ENCODE measurements at places on chromosomes 6 and 20.

DNA sequence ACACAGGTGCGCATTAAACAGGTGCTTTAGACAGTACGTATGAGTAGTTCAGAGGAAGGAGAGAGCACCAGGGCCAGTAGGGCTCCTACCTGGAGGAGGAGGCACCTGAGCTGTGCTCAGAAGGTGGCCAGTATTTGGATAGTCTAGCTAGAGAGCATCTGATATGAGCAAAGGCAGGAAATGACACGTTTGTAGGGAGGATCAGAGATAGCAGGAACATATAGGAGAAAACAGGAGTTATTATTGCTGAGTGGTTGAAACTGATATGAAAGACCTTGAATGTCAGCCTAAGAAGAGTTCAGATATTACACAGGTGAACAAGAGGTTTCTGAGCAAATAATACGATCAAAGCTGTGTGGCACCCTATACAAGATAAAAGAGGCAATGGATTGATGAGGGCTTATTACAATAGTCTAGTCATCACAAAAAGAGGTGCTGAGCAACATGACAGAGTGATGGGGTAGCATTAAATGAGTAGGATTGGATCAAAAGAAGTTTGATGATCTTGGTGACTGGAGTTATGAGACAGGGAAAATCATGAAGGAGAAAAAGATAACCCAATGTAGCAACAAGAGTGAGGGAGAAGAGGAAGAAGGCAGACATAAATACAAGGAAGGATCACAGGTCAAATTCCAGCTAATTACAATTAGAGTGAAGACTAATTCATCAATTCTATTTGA, 69.8 kb upstream of the HIVEP1 start:
- H3K4me1 ChIP-seq, result no peaks in the 10 kb centered on the region
- no peak overlapping the region for H3K4me3 ChIP-seq
- H3K27me3 ChIP-seq, result no peaks in the 10 kb centered on the region

- H3K4me1 ChIP-seq, result peaks cover 9% of the 10 kb centered on the region
- no peak overlapping the region for H3K4me3 ChIP-seq
- H3K27ac ChIP-seq, result no peak overlapping the region
- H3K27me3 ChIP-seq, result no peaks in the 10 kb centered on the region
- peaks cover 15% of the 10 kb centered on the region for H3K36me3 ChIP-seq
Observed at GRCh38 chr20:57397693-57398108, 6.5 kb downstream of the RBM38 start.

- peaks cover 21% of the 10 kb centered on the region for H3K4me1 ChIP-seq
- H3K27ac ChIP-seq, result no peak overlapping the region
- H3K27me3 ChIP-seq, result no peaks in the 10 kb centered on the region
- H3K4me3 ChIP-seq, result no peak overlapping the region
Observed at GRCh38 chr20:48619126-48620101, 208.4 kb downstream of the PREX1 start.

- DNase-seq, result no peak
- no peaks in the 10 kb centered on the region for H3K27me3 ChIP-seq
- no peak overlapping the region for H3K4me3 ChIP-seq
- no peak overlapping the region for H3K27ac ChIP-seq
Observed at GRCh38 chr6:8623441-8623840, 188.1 kb upstream of the SLC35B3 start.

GRCh38 chr6:161359618-161359945, 85.7 kb upstream of the AGPAT4 start:
- no peak overlapping the region for H3K4me3 ChIP-seq
- H3K27me3 ChIP-seq, result no peaks in the 10 kb centered on the region
- no peaks in the 10 kb centered on the region for H3K36me3 ChIP-seq
- H3K4me1 ChIP-seq, result no peaks in the 10 kb centered on the region

GRCh38 chr20:17776551-17776950, 76.8 kb downstream of the BANF2 start:
- H3K27ac ChIP-seq, result no peak overlapping the region
- no peaks in the 10 kb centered on the region for H3K36me3 ChIP-seq
- H3K4me3 ChIP-seq, result no peak overlapping the region
- DNase-seq, result no peak
- no peaks in the 10 kb centered on the region for H3K4me1 ChIP-seq

- H3K4me1 ChIP-seq, result no peaks in the 10 kb centered on the region
- DNase-seq, result peak; percentile 76
- H3K27me3 ChIP-seq, result no peaks in the 10 kb centered on the region
- peaks cover 97% of the 10 kb centered on the region for H3K36me3 ChIP-seq
- H3K4me3 ChIP-seq, result no peak overlapping the region
Observed at GRCh38 chr20:35006531-35006971, 50.9 kb downstream of the MYH7B start.

DNA sequence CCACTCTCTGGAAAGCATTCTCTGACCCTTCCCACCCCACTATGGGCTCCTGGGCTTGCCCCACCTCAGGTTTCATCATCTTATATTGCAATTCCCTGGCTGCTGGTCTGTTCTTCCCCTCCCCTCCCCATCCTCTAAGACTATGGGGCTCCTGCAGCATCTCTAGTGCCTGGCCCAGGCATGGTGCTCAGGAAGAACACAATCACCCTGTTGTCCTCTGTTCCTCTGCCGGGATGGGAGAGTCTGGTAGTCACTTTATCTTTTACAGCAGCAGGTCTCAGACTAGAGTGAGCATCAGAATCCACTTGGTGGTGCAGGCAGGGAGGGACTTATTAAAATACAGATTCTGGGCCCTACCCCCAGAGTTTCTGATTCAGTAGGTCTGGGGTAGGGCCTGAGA, 5.0 kb upstream of the LPIN3 start:
- no peaks in the 10 kb centered on the region for H3K27me3 ChIP-seq
- no peaks in the 10 kb centered on the region for H3K36me3 ChIP-seq
- H3K4me1 ChIP-seq, result peaks cover 8% of the 10 kb centered on the region
- peak; percentile 51 for DNase-seq
- H3K4me3 ChIP-seq, result no peak overlapping the region
- H3K27ac ChIP-seq, result no peak overlapping the region

DNA sequence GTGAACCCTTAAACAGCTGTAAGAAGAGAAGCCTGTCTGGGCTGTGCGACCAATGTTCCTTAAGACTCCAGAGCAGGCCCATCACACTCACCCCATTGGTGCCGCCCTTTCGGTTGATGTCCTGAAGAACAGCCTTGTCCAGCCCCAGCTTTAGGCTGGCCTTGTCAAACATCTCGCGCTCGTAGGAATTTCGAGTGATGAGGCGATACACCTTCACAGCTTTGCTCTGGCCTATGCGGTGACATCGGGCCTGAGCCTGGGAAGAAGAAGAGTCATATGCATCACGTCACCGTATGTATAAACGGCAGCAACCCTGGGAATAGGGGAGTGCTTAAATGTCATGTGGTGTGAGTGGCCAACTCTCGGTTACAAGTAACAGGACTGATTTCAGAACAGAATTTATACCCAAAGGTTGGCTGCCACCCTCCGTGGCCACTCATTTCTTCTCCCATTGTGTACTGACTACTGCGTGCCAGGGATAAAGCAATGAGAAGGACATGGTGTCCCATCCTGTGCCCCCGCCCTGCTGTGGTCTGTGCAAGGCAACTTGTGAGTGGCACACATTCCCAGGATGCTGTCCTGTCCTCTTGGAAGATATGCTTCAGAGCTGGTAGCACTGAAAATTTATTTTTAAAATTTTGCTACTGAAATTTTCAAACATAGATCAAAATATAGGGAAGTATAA, 90.7 kb upstream of the EMILIN3 start:
- no peak overlapping the region for H3K4me3 ChIP-seq
- H3K27me3 ChIP-seq, result no peaks in the 10 kb centered on the region

GRCh38 chr20:3163099-3164042, 3.7 kb upstream of the FASTKD5 start:
- H3K36me3 ChIP-seq, result no peaks in the 10 kb centered on the region
- DNase-seq, result no peak
- no peaks in the 10 kb centered on the region for H3K27me3 ChIP-seq
- no peak overlapping the region for H3K27ac ChIP-seq
- H3K4me3 ChIP-seq, result no peak overlapping the region

DNA sequence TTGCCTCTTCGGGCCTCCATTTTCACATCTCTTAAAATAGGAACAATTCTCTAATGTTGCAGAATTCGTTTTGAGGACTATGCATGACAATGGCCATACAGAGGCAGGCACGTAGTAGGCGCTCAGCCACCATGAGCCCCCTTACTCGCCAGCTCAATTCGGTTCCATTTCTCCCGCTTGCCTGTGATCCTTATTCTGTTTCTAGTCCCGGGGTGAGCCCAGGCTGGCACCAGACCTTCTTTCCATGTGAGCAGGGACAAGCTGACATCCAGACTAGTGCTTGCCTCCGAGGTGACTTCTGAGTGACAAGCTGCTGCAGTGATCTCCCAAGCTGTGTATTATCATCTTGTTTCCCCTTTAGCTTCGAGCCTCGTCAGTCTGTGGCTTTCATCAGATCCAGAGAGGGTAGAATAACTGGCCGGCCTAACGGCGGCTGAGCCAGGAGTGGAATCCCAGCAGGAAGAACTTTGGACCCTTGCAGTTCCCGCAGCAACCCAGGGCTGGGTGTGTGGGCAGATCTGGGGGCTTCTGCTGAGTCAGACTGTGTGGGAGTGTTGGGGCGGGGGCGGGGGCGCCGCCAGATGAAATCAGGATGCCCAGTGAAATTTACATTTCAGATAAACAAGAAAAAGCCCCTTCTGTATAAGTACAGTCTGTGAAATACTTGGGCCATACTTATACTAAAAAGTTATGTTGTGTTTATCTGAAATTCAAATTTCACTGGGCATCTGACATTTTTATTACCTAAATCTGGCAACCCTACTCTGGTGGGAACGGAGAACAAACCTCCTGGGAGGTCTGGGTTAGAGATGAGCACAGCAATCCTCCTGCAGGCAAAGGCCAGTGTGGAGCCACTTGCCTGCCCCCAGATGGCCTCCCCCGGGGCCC, 10.9 kb downstream of the BANF2 start:
- H3K27me3 ChIP-seq, result no peaks in the 10 kb centered on the region
- H3K27ac ChIP-seq, result no peak overlapping the region
- no peak overlapping the region for H3K4me3 ChIP-seq
- no peaks in the 10 kb centered on the region for H3K4me1 ChIP-seq
- H3K36me3 ChIP-seq, result no peaks in the 10 kb centered on the region

GRCh38 chr20:45578231-45578630, 853 bp downstream of the WFDC8 start:
- no peak overlapping the region for H3K27ac ChIP-seq
- H3K27me3 ChIP-seq, result peaks cover 36% of the 10 kb centered on the region
- H3K4me3 ChIP-seq, result no peak overlapping the region

DNA sequence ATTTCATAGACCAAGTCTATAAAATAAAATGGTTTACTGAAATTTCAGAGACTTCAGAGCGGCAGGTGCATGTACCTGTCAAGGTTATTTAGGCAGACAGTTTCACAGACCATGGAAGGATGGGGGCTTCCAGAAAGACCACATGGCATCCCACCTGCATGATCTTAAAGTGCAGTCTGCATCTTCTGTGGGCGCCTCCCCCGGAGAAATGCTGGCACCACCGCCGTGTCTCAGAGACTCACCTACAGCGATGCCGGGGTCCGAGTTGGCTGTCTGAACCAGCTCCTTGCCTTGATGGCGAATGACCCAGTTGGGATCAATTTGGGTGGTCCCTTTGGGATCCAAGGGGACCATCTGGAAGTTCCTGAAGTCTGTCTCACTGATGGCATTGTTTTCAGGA, 30.6 kb downstream of the THBS2 start:
- peaks cover 6% of the 10 kb centered on the region for H3K4me1 ChIP-seq
- H3K27ac ChIP-seq, result no peak overlapping the region
- no peaks in the 10 kb centered on the region for H3K27me3 ChIP-seq
- no peak overlapping the region for H3K4me3 ChIP-seq
- H3K36me3 ChIP-seq, result no peaks in the 10 kb centered on the region
- no peak for DNase-seq

DNA sequence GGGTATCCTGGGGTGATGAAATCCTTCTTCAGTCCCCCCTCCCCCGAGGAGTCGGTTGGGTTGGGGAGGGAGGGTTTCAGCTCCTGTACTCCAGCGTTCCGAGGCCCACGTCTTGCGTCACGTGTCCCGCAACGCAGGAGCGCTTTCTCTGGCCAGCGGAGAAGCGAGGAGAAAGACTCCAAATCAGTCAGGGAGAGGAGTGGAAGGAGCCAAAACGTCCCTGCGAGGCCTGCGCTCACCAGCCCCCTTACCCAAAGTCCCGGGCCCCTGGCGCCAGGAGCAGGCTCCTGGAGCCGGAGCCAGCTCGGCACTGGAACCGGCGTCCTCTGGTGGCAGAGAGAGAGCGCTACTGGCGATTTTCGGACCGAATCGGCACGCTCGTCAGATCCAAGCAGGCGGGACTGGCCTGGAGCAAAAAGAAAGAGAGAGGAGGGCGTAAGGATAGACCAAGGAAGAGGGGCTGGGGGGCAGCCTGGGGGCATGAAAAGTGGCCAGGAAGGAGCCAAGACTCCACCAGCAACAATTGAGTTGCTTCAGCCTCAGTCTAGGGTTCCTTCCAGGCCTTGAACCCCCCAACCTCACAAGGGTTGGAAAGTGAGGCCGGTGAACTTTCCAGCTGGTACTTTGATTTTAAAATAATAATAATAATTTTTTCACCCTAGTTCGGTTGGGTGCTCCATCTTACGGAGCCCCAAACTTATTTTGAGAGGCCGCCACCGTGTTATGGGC, at the start of gene GNAS:
GNAS (plus strand) TSS at position 174 of the 729 bp plus-strand sequence.
- no peak for DNase-seq
- no peak within 1 kb of the TSS for H3K27ac ChIP-seq
- H3K4me3 ChIP-seq, result peak within 1 kb of the TSS; percentile 58
- H3K27me3 ChIP-seq, result peaks cover 59% of the 10 kb centered on the region
- peaks cover 16% of the 10 kb centered on the region for H3K36me3 ChIP-seq

- no peaks in the 10 kb centered on the region for H3K4me1 ChIP-seq
- H3K4me3 ChIP-seq, result no peak overlapping the region
- H3K27ac ChIP-seq, result no peak overlapping the region
- H3K27me3 ChIP-seq, result no peaks in the 10 kb centered on the region
Observed at GRCh38 chr6:10613723-10614122, 80.7 kb downstream of the C6orf52 start.

- no peak for DNase-seq
- H3K4me3 ChIP-seq, result peak overlapping the region; percentile 70
- peaks cover 15% of the 10 kb centered on the region for H3K36me3 ChIP-seq
- H3K27ac ChIP-seq, result peak overlapping the region; percentile 49
- H3K4me1 ChIP-seq, result peaks cover 12% of the 10 kb centered on the region
Observed at GRCh38 chr6:135054226-135054568, 425 bp downstream of the HBS1L start.

GRCh38 chr20:60036746-60037499, 78.7 kb downstream of the CDH26 start:
- DNase-seq, result peak; percentile 80
- H3K36me3 ChIP-seq, result no peaks in the 10 kb centered on the region
- no peaks in the 10 kb centered on the region for H3K27me3 ChIP-seq
- H3K4me1 ChIP-seq, result peaks cover 17% of the 10 kb centered on the region
- no peak overlapping the region for H3K4me3 ChIP-seq

- no peaks in the 10 kb centered on the region for H3K27me3 ChIP-seq
- H3K27ac ChIP-seq, result no peak overlapping the region
- H3K36me3 ChIP-seq, result no peaks in the 10 kb centered on the region
Observed at GRCh38 chr6:24799541-24799915, 811 bp upstream of the ARMH2 start.

GRCh38 chr6:1553562-1554083, 56.1 kb upstream of the FOXC1 start:
- no peak for DNase-seq
- peaks cover 3% of the 10 kb centered on the region for H3K4me1 ChIP-seq
- no peaks in the 10 kb centered on the region for H3K36me3 ChIP-seq
- no peak overlapping the region for H3K27ac ChIP-seq
- no peak overlapping the region for H3K4me3 ChIP-seq

All from RWPE2 (cell line).